ENCODE measurements at places on chromosomes 7 and 10.

DNA sequence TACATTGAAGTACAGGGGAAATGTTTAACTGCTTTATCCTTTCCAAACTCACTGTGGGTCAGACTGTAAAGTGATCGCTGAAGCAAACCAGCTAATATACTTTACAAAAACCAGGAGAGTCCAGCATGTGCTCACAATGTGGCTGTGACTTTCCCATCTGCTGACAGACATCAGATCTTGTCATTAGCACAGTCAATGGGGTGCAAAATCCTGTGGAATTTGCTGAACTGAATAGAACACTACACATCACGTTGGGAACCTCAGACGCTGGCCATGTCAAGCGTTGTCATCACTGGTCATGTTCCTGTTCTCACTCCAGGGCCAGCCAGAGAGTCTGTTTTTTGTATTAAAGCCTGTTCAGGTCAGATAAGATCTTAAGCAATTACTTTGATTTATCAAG, 83.4 kb downstream of the AGMO start:
- DNase-seq = no peak

- DNase-seq = no peak
Observed at GRCh38 chr10:33086100-33086499, 128.1 kb upstream of the ITGB1 start.

GRCh38 chr10:61542596-61542995, 89.4 kb upstream of the TMEM26 start:
- no peak for DNase-seq

- DNase-seq = peak; percentile 76
Observed at GRCh38 chr7:138515001-138515528, 55.0 kb downstream of the TRIM24 start.

DNA sequence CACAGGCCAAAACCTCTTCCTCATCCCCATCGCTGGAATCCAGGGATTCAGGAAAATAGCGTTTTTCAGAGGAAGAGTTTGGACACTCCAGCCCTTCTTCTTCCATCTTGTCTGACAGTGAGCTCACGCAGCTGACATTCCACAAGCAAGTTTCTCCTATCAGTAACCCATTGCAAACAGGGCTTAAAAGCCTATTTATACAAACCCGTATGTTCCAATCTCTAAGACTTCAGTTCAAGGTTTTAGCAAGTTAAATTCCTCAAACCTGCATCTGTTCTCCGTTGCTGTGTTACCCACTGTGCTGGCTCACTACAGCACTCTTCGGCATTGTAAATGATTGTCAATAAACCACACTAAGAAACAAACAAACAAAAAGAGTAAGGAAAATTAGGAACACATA, 373 bp downstream of the DHX32 start:
- no peak for DNase-seq

DNA sequence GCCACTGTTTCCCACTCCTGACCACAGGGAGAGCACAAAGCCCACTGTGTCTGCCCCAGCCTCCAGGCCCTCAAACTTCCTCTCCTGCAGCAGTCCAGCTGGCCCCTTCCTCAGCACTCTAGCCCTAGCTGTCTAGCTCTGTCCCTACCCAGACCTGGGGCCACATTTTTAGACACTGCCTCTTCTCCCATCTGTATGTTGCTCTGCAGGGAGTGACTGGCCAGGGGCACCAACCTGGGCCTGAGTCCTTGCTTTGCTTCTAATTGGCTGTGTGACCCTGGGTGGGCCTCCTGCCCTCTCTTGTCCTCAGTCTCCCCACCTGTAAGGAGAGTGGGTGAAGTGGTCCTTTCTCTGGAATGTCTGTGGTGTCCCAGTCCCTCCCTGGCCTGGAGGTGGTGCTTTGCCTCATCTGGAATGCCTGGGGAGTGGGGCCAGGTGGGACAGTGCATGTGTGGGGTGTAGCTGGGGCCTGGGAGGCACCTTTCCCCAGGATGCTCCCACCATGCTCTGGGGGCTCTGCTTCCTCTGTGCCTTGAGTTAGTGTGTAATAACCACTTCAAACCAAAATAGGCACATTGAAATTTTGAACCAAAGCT, 25.1 kb downstream of the AQP1 start:
- DNase-seq = no peak

DNA sequence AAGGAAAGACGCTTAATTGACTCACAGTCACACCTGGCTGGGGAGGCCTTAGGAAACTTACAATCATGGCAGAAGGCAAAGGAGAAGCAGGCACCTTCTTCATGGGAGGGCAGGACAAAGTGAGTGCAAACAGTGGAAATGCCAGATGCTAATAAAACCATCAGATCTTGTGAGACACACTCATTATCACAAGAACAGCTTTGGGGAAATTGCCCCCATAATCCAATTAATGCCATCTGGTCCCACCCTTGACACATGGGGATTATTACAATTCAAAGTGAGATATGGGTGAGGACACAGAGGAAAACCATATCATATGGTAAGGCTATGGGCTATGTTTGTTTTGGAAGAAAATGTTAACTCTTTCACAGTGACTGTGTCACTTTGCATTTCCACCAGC, 1272.5 kb upstream of the CELF2 start:
- no peak for DNase-seq

- no peak for DNase-seq
Observed at GRCh38 chr7:126210707-126211106, 1042.0 kb downstream of the GRM8 start.

DNA sequence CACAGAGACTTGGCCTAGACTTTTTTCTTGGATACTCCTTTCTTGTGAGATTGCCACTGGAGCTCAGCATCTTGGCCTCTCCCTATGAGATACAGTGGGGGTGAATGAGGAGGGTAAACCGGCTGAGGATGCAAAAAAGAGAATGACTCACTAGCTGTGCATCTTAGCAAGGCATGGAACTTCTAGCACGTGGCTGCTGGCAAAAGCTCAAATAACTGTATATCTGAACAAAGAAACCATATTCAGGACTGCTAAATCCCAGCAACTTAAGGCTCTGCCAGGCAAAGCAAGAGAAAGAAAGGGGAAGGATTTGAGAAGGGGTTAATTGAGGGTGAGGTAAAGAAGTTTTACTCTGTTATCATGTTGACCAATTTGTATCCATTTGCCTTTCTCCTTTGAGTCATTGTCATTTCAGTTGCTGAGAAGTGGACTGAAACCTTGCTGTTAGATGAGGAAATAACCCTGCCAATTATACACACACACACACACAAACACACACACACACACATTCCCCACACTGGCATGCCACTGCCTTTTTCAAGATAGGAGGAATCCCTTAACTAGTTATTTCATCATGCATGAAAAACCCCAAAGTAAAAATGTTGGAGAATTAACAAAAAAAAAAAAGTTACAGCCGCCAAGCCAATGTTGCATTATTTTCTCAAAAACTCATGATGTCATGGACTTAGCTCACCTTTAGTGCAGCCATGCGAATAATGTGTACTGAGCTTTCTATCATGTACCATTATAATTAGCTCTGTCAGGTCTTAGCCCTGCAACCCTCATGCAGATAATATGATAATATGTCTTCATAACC, 997.3 kb downstream of the LRMDA start:
- no peak for DNase-seq

- DNase-seq = no peak
Observed at GRCh38 chr10:91214911-91215310, 5.6 kb upstream of the PCGF5 start.

GRCh38 chr7:93048136-93048930, 69.4 kb downstream of the SAMD9 start:
- DNase-seq = no peak

DNA sequence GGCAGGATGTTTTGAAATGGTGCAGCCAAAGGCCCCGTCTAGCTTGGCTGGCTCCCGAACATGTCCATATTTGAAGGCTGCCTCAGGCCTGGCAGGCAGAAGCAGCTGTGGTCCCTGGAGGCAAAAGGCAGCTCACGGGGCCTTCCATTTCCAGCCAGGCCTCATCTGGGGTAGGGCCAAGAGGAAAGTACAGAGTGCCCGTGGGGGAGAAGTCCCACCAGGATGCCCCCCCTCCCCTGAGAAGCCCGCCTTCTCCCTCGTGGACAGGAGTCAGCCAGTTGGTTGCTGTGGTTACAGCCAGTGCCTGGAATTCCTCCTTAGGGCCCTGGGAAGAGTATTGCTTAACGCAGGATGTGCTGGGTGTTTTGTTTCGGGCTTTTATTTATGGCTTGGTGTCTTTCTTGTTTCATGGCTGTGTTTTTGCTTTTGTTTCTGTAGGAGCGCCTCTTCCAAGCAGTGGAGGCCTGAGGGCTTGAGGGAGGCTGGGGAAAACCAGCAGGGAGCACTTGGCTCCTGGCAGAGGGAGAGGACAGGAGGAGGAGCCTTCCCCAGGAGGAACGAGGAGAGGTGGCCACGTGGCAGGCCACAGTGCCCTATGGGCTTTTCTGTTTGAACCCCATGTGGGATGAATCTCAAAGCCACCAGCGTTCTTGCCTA, 45.4 kb downstream of the CHST3 start:
- DNase-seq = no peak

- DNase-seq = no peak
Observed at GRCh38 chr7:3218411-3219225, 82.4 kb upstream of the SDK1 start.

- no peak for DNase-seq
Observed at GRCh38 chr10:3295582-3296151, 123.1 kb upstream of the PITRM1 start.

DNA sequence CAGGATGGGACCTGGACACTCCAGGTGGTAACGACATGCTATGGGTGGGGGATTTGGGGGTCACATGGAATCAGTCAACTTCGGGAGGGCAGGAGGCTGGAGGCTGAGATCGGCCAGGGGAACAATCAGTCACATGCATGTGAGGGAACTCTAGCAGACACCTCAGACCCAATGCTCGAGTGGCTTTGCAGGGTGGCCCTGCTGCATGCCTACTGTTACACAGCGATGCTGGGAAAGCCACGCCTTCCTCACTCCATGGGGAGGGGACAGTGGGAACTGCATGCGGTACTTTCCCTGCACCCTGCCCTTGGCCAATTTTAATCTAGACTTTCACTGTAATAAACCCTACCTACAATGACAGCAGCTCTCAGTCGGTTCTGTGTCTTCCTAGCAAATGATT, 6.6 kb upstream of the ZNF32 start:
- no peak for DNase-seq

GRCh38 chr7:150398965-150399320, 19.8 kb downstream of the ZNF775 start:
- no peak for DNase-seq

DNA sequence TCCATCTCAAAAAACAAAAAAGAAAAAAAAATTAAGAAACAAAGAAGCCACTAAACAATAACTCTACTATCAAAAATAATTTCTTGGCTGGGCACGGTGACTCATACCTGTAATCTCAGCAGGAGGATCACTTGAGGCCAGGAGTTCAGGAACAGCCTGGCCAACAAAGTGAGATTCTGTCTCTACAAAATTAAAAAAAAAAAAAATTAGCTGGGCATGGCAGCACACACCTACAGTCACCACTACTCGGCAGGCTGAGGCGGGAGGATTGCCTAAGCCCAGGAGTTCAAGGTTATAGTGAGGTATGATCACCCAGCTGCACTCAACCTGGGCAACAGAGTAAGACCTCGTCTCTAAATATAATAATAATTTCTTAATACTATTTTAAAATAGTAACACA, 69.0 kb downstream of the PARD3 start:
- DNase-seq = no peak

GRCh38 chr7:36546331-36546730, 156.7 kb downstream of the ANLN start:
- DNase-seq = no peak

GRCh38 chr10:99497343-99498025, 35.3 kb upstream of the NKX2-3 start:
- DNase-seq = no peak

DNA sequence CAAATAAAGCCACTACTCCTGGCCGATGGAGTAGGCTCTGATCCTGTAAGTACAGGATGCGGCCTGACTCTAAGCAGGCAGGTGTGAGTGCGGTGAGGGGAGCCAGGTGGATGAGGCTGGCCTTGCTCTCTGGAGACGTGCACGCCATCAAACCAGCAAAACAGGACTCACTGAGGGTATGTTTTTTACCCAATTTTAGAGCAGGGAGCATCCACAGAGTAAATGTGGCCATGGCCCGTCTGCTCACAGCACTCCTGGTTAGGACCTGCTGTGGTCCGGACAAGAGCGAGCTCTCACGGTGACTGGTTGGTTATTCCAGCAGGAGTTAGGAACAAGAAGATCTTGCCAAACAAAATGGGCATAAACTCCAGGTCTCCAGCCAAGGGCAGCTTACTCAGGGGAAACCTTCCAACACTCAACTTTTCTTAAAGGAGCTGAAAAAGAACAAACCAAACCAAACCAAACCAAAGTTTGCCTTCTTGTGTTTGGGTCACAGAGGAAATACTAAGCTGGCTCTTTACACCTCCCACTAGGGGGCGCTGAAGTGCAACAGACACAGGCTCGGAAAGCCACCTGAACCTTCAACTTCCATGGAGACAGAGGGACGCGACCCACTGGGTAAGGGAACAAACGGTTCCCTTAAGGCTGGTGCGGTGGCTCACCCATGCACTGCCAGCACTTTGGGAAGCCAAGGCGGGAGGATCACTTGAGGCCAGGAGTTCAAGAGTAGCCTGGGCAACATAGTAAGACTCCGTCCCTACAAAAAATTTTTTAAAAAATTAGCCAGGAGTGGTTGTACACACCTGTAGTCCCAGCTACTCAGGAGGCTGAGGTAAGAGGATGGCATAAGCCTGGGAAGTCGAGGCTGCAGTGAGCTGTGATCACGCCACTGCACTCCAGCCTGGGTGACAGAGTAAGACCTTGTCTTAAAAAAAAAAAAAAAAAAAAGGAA, 122.4 kb downstream of the CLEC2L start:
- peak; percentile 93 for DNase-seq

DNA sequence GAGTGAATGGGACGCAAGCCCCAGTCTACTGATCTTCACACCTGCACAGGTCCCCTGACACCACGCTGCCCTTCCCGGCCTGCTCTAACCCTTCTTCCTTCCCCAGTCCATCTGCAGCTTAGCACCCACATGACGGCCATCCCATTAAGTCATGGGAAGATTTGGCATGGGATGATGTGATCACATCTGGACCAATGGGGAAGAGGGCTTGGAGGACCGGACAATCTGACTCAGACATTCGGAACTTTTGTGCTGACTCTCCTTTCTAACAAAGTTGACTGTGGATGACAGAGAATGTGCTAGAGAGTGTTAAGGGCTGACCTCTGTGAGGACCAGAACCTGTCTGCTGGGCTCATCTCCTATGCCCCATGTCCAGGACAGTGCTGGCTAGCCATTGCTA, 15.6 kb downstream of the CXCL12 start:
- no peak for DNase-seq

- DNase-seq = no peak
Observed at GRCh38 chr7:112009081-112009480, 197.1 kb downstream of the DOCK4 start.

DNA sequence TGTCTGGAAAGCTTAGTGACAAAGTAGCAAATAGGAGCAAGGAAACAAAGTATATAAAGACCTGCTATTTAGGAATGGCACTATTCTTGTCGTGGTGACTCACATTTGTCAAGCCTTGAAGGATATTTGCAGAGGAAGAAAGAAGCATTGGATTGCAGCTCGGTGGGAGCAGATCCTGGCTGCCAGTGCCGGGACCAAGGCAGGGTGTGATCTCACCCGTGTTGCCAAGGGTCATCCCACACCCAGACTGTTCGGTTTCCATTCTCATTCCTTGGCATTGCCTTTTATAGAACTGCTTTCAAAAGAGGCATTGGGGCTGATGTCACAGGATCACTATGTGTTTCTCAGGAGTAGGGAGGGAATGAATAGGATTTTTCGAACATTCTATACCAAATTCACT, 176.2 kb downstream of the GALNT17 start:
- DNase-seq = no peak

All from hematopoietic multipotent progenitor cell treated with erythropoietin and hydrocortisone succinate and interleukin-3 and kit ligand, for 4 days (in vitro differentiated cells).